Mesangial cell (primary cell): ENCODE measurements at places on chromosomes 7 and 10. TPM values are rescaled to one million over a fixed set of nuclear protein-coding genes. Genes with fewer than 3 reads are reported as not detected.

Gene CREB5
- total RNA-seq: 14.7 and 22.2 TPM in 2 replicates

Gene EN2
- total RNA-seq: not detected in 2 replicates

Gene INPP5F
- total RNA-seq: 17.9 and 18.5 TPM in 2 replicates

Gene XRCC2
- 0.38 and 4.9 TPM in 2 replicates for total RNA-seq

Gene OPALIN
- total RNA-seq: not detected in 2 replicates

Gene ABCF2
- total RNA-seq: 39.0 and 55.7 TPM in 2 replicates

Gene PLPP4
- total RNA-seq: 23.1 and 41.9 TPM in 2 replicates

Gene ZFYVE27
- 13.7 and 21.9 TPM in 2 replicates for total RNA-seq

Gene PPRC1
- total RNA-seq: 26.1 and 26.7 TPM in 2 replicates

Gene GNAT3
- not detected in 2 replicates for total RNA-seq

Gene KCP
- 0.98 and 17.7 TPM in 2 replicates for total RNA-seq

Gene STRIP2
- 3.2 and 5.5 TPM in 2 replicates for total RNA-seq

Gene DGKI
- total RNA-seq: 3.4 and 13.4 TPM in 2 replicates

Gene TAS2R3
- 0.25 TPM in 1 of 2 replicates, not detected in the other for total RNA-seq

Gene PRPS1L1
- not detected in 2 replicates for total RNA-seq

Gene SPDYE5
- not detected in 2 replicates for total RNA-seq

Gene HMX2
- total RNA-seq: not detected in 2 replicates

Gene DEPP1
- 7.3 and 10.5 TPM in 2 replicates for total RNA-seq

Gene STEAP2
- total RNA-seq: 1.3 and 3.3 TPM in 2 replicates

Gene CCDC186
- total RNA-seq: 3.6 and 4.3 TPM in 2 replicates

Gene PHKG1
- not detected in 2 replicates for total RNA-seq

Gene CALML3
- total RNA-seq: not detected in 2 replicates

Gene ATOH7
- 0.13 and 0.16 TPM in 2 replicates for total RNA-seq

Gene ACHE
- under 0.01 and 0.51 TPM in 2 replicates for total RNA-seq

Gene LIPF
- not detected in 2 replicates for total RNA-seq

Gene FAM25G
- not detected in 2 replicates for total RNA-seq

Gene DGKB
- not detected in 2 replicates for total RNA-seq

Gene CHST15
- 11.6 and 17.6 TPM in 2 replicates for total RNA-seq

Gene VOPP1
- total RNA-seq: 60.5 and 84.1 TPM in 2 replicates

Gene EXOC6
- total RNA-seq: 3.7 and 4.7 TPM in 2 replicates

Gene SLC26A3
- total RNA-seq: not detected in 2 replicates

Gene ADAM12
- total RNA-seq: 18.6 and 28.2 TPM in 2 replicates

Gene VAX1
- total RNA-seq: not detected in 2 replicates

Gene PLXNA4
- total RNA-seq: 0.16 and 0.51 TPM in 2 replicates

Gene UROS
- 48.4 and 51.5 TPM in 2 replicates for total RNA-seq

Gene LFNG
- 67.5 and 97.7 TPM in 2 replicates for total RNA-seq

Gene ARMH3
- 6.5 and 9.9 TPM in 2 replicates for total RNA-seq

Gene ASB10
- not detected in 2 replicates for total RNA-seq

Gene LRRD1
- total RNA-seq: not detected in 2 replicates

Gene PKD2L1
- not detected in 2 replicates for total RNA-seq

Gene NPC1L1
- 0.33 and 1.1 TPM in 2 replicates for total RNA-seq

Gene ANKRD30A
- total RNA-seq: not detected in 2 replicates

Gene CFAP43
- 0.16 and 0.38 TPM in 2 replicates for total RNA-seq

Gene PTTG1IP2
- total RNA-seq: not detected in 2 replicates

Gene UPK3BL2
- 0.98 and 10.5 TPM in 2 replicates for total RNA-seq

Gene C10orf105
- total RNA-seq: not detected in 2 replicates
